NCI-H187 treated with DMSO at 0.1 percent for 48 hours (cell line): ENCODE measurements at places on chromosomes 3 and 15.
A peak's percentile ranks its signal among the peaks of the same experiment; 100 is the strongest.

DNA sequence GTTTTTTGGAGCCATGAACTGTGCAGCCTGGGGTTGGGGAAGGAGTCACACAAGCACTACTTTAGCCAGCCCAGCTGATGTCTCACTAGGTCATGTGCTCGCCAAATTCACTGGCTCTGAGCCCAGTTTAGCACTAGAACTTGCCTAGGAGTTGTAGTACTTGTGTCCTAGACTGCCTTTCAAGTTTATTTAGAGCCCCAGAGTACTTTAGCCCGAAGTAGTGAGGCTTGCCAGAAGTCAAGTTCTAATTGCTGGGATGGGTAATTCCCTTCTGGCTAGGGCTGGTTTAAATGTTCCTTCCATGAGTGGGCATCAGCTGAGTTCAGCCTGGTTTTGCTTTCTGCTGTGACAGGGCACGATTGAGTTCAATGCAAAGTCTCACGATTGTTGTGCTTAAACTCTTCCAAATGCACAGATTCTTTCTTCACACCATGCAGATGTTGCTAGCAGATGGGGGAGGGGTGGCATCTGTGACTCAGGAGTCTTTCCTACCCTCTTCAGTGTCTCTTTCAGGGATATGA lies 228.2 kb upstream of the ZPLD1 start:
- DNase-seq: no peak

- no peak for DNase-seq
Observed at GRCh38 chr3:159795681-159796175, 192.9 kb upstream of the IL12A start.

DNA sequence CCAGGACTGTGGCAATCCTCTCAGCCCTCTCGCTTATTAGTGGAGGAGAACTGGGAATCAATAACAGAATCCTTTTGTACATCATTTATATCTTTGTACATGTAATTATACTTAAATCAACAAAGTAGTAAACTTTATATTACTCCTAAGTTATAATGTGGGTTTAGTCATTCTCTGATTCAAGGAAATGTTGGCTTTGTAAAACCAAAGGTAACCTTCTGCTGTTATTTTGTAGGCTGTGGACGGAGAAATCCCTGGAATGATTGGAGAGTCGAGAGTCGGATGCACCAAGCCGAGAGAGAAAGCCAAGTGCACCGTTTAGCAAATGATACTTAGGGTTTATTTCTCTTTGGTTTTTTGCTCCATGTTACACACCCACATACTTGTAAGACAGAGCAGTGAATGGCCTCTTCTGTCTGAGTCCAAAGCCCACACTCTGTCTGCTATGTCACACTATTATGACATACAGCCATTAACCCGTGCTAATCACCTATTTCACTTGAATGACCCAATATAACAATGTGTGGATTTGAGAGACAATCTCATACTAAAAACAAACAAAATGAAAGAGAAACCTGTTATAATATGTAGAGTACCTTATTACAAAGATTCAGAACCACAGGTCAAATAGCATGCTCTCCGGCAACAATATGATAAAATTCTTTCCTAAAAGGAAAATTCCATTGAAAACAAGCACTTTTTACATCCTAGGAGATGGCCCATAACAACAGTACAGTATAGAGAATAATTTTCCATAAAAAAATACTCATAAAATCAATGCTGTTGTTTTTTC lies 72.2 kb downstream of the MECOM start:
- no peak for DNase-seq

GRCh38 chr3:73471986-73472787 lies 152.6 kb downstream of the PDZRN3 start:
- DNase-seq: no peak

GRCh38 chr3:167716920-167717319 lies 17.8 kb downstream of the PDCD10 start:
- DNase-seq: no peak

- no peak for DNase-seq
Observed at GRCh38 chr15:80483725-80484161, 79.6 kb downstream of the ARNT2 start.

GRCh38 chr3:64505419-64505818 lies 182.4 kb downstream of the ADAMTS9 start:
- DNase-seq: no peak

GRCh38 chr15:77589839-77590238 lies 42.9 kb downstream of the LINGO1 start:
- DNase-seq: no peak

DNA sequence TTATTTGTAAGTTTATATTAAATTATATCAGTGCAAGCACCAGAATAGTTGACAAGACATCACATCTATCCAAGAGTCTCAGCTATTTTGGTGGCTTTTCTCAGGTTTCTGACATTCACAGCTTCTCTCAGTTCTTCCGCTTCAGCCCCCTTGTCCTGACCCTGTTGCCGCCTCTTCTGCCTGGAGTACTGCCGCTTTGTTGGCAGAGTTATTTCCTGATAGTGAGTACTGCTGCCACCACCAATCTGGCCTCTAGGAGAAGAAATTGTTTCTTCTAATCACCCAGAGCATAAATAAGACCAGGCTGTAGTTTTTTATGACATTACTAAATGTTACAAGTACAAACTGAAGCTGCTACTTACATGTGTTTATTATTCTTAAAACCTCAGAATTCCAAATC lies 470.1 kb downstream of the NSUN3 start:
- no peak for DNase-seq

GRCh38 chr3:10911350-10912002 lies 81.1 kb upstream of the SLC6A1 start:
- no peak for DNase-seq

GRCh38 chr3:123328851-123329635 lies 119.8 kb downstream of the ADCY5 start:
- peak; percentile 23 for DNase-seq

DNA sequence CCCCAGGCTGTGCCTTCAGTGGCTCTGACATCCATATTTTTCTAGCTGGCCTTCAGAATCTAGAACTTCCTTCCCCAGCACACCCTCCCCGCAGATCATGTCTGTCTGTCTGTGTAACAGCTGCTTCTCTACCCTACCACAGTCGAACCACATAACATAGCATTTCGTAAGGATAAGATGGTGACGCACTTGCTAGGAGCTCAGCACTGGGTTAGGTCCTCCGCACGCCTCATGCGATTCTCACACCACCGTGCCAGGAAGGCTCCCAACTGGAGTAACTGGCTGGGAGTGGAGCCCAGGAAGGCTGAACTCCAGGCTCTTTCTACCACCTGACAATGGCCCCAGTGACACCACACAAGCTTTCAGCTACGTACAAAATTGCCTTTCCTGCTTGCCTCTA lies 168.6 kb downstream of the STT3B start:
- no peak for DNase-seq

GRCh38 chr3:126535636-126536035 lies 11.7 kb downstream of the CHST13 start:
- no peak for DNase-seq

- DNase-seq: no peak
Observed at GRCh38 chr3:52243791-52244628, 1.5 kb upstream of the PPM1M start.

GRCh38 chr15:69587723-69588426 lies 135.3 kb downstream of the RPLP1 start:
- no peak for DNase-seq

DNA sequence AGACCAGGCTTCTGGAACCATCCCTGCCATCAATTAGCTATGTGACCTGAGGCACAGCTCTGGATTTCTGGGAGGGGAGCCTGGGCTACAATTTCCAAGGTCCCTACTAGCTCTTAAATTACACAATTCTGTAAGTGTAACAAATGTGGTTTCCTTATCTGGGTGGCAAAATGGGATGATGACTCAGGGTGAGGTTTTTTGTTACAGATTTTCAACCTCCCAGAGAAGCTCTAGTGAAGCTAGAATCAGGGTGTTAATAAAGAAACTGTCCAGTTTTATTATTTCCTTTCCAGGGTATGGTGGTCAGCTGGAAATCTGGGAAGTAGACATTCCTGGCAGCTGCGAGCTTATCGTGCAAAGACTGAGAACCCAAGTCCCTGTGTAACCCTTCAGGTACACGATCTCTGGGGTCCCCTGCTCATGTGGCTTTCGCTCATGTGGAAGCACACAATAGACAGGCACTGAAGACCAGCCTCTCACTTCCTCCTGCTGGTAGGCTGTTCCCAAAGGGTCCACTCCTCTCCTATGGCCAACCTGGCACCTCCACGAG lies 7.3 kb downstream of the RAB27A start:
- no peak for DNase-seq
